NCI-H1930 (cell line): ENCODE measurements at places on chromosomes 7 and 10.

- no peak for DNase-seq
These were observed 5.6 kb upstream of the LRRN3 start for GRCh38 chr7:111085356-111085755.

- no peak for DNase-seq
These were observed 25.9 kb downstream of the TBXAS1 start for GRCh38 chr7:139854803-139855497.

DNA sequence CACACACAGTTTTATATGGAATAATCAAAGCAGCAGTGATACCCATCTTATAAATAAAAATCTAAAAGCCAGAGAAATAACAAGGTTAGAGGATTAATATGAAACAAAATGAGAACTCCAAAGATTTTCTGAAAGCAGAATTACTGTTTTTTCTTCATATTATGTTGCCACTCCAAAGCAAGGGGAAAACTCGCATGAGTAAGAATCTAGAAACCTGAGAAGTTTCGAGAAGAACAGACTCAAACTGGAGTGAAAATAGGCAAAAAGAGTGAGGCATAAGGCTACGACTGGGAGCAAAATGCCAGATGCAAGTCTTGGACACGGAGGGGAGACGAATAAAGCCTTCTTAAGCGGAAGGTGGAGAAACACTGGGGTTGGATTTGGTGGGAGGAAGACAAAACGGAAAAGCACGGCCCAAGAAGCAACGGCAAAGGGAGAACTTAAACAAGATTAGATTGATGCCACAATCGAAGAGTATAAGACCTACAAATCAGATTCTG lies 923 bp downstream of the TNPO3 start:
- no peak for DNase-seq

DNA sequence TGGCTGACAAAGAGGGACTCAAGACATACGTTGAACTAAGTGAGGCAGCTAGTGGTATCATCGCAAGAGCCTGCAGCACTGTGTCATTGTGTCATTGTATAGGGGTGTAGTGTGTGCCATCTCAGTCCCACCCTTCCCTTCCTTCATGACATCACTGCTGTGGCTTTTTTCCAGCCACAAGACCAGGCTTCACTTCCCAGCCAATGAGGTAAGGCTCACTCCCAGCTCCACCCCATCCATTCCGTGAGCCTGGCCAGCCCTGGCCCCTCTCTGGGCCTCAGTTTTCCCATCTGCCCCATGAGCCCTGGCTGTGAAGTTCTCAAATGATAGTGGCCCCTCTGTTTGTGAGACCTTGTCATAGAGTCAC lies 134.3 kb upstream of the ZMIZ1 start:
- no peak for DNase-seq

- DNase-seq = no peak
These were observed 10.6 kb downstream of the GPR146 start for GRCh38 chr7:1054861-1055450.

DNA sequence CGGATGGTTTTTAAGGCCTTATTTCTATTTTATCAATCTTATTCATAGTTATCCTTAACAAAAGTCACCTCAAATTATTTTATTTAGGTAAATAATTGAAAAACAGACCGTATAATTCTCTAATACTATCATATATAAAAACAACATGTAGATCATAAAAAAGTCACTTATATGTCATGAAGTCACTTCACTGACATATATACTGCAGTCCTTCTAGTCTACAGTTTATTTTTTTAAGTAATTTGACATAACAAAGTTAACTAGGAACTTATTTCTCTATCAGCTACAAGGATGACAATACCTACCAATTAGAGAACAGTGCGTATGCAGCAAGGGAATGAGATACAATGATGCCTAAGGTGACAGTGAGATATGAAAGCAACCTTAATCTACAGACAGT lies 26.2 kb downstream of the JMJD1C start:
- no peak for DNase-seq

GRCh38 chr7:66859794-66860645 lies 61.0 kb upstream of the TMEM248 start:
- DNase-seq = no peak

DNA sequence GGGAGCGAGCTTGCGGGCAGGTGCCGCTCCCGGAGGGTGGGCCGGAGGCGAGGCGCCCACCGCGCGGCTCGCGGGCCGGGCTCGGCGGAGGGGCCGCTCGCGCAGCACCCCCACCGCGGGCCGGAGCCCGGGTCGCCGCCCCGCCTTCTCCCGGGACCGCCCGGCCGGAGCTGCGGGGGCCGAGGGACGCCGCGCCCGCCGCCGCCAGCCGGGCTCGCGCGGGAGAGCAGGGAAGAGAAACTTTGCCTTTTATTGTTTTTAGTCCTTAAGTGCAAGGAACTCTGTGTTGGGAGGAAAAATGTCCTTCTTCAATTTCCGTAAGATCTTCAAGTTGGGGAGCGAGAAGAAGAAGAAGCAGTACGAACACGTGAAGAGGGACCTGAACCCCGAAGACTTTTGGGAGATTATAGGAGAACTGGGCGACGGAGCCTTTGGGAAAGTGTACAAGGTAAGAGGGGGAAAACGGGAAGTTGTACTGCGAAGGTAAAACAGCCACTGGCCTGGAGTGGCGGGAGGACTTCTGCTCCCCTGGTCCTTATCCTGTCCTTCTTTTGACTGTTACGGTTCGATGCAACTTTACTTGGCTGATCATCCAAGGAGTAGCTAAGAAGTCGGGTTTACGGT lies 620 bp downstream of the SLK start:
- DNase-seq = no peak

DNA sequence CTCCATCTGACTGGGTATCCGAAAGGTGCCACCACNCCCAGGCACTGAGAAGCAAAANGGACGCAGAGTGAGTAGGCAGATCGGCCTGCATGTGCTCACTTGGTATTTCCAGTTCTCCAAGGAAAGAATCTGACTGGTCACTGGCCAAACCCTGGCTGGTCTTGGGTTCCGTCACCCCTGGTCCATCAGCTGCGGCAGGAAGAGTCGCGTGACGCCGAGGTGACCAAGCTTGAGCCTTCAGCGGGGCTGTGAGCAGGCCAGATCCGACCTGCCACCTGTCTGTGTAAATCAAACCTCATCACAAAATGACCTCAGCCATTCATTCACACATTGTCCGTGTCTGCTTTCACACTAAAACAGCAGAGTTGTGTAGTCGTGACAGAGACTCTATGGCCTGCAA lies 28.8 kb upstream of the CHST15 start:
- no peak for DNase-seq

- no peak for DNase-seq
These were observed 51.2 kb downstream of the ANKIB1 start for GRCh38 chr7:92296880-92297445.

DNA sequence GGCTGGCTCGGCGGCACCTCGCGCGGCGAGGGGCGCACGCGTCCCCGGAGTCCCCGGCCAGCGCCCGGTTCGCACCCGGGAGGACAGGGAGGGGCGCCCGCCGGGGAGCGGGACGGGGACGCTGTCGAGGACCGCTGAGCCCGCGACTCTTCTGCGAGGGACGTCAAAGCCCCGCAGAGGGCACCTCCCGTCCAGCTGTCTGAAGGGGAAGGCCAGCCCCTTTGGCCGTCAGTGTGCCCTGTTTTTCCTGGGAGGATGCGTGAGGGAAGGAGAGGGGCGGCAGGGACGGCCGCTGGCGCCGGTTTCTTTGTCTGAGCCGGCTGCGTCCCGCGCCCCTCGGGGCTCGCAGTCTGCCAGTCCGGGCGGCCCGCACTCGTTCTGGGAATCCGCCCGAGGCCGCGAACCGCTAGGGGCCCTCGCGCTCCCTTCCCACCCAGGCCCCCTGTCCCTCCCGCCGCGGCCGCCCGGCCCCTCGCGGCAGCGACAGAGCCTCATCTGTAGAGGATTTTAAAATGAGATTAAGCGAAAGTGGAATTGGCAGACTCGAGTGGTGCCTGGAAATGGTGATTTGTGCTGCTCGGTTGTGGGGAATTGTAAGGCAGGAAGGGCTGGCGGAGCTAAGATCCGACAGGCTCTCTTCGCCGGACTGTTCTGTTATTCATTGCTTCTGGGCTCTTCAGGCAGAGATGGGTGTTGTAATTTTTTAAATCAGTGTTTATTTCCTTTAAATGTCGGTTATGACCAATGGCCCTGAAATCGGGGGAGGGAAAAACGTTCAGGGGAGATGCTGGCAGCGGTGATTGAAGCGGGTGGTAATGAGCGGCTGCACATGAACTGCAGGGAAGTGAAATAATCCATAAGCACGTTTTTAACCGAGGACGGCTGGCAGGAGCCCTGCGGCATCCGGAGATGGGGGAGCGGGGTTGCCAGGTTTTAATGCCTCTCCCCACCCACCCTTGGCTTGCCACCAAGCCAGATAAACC lies 618 bp upstream of the RELN start:
- no peak for DNase-seq
